ENCODE measurements at places on chromosomes 3 and 15. TPM values are rescaled to one million over a fixed set of nuclear protein-coding genes. Genes with fewer than 3 reads are reported as not detected.

GRCh38 chr3:152299249-152299976, 30.7 kb downstream of the MBNL1 start:
- peaks cover 7% of the 10 kb centered on the region for H3K4me1 ChIP-seq
- H3K27ac ChIP-seq: peak overlapping the region; percentile 47
- H3K36me3 ChIP-seq: no peaks in the 10 kb centered on the region
- DNase-seq: no peak
- H3K27me3 ChIP-seq: no peaks in the 10 kb centered on the region

GRCh38 chr15:94834494-94834893, 603.1 kb downstream of the MCTP2 start:
- H3K27ac ChIP-seq: no peak overlapping the region
- no peak for DNase-seq
- H3K36me3 ChIP-seq: no peaks in the 10 kb centered on the region

DNA sequence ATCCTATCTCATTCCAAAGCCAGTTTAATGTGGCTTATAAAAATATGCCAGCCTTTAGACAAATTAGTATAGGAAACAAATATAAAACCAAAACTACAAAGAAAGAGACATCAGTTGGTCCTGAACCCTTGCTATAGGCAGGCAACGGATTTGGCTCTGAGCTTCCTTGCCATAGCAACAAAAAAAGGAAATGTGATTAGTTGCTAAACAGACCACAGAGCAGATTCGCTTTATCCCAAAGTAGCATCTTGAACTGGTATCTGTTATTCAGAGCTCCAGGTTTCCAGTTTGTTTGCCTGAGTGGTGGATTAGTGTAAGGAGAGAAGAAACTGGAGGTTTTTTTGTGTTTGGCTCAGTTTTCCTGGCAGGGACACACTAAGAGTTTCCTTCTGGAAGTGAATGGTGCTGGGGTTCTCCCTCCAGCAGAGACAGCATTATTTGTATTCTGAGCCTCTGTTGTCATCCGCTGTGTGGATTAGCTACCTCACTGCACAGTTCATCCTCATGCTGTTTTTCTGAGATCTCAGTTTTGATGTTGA, 44.1 kb downstream of the CHST2 start:
- no peak for DNase-seq
- H3K36me3 ChIP-seq: no peaks in the 10 kb centered on the region

DNA sequence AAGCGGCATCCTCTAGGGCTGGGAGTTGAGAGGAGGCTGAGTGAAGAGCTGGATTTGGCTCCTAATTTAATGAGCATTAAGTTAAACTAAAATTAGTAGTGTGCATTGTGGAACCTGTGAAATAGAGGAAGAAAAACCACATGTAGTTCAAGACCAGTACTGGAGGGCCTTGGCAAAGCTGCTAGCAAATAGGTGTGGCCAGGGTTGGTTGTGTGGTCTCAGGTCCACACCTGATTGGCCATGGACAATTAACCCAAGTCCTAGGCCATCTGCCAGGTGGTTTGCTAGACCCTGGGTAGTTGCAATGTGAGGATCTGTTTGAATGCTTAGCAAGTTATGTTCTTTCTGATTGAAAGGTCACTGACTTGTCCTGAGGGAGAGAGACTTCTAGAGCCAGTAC, 275.5 kb downstream of the PDCD6IP start:
- DNase-seq: no peak
- no peak overlapping the region for H3K27ac ChIP-seq
- no peak overlapping the region for H3K4me3 ChIP-seq
- no peaks in the 10 kb centered on the region for H3K4me1 ChIP-seq

- H3K27me3 ChIP-seq: no peaks in the 10 kb centered on the region
- DNase-seq: no peak
- no peaks in the 10 kb centered on the region for H3K4me1 ChIP-seq
- no peak overlapping the region for H3K4me3 ChIP-seq
- H3K36me3 ChIP-seq: no peaks in the 10 kb centered on the region
Observed at GRCh38 chr3:195139091-195139875, 131.7 kb downstream of the XXYLT1 start.

DNA sequence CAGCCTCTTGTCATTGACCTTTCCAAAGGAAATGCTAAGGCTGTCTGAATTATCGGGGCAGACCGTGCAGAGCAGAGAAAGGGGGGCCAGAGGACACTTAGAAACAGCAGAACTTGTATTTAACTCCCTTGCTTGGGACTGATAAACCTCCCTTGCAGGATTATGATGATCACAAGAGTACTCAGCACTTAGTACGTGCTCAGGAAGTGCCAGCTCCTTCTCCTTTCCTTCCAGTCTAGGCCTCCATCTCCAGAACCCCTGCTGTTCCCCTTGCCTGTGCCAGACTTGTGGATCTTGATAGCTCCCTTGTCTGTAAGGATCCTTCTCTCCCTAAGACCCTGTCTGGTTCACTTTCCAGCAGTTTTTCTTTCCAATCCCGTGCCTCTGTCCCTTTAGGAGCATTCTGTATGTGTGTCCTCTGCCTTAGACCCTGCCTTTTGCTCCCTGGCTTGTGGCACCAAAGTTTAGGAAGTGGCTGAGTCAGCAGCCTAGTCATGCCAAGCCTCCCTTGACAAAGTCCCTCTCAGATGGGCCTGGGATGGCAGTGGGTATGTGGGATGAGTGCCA, 747 bp downstream of the SORD start:
- no peak for DNase-seq
- no peaks in the 10 kb centered on the region for H3K36me3 ChIP-seq
- H3K4me1 ChIP-seq: peaks cover 12% of the 10 kb centered on the region
- peak overlapping the region; percentile 80 for H3K27ac ChIP-seq
- H3K27me3 ChIP-seq: no peaks in the 10 kb centered on the region

DNA sequence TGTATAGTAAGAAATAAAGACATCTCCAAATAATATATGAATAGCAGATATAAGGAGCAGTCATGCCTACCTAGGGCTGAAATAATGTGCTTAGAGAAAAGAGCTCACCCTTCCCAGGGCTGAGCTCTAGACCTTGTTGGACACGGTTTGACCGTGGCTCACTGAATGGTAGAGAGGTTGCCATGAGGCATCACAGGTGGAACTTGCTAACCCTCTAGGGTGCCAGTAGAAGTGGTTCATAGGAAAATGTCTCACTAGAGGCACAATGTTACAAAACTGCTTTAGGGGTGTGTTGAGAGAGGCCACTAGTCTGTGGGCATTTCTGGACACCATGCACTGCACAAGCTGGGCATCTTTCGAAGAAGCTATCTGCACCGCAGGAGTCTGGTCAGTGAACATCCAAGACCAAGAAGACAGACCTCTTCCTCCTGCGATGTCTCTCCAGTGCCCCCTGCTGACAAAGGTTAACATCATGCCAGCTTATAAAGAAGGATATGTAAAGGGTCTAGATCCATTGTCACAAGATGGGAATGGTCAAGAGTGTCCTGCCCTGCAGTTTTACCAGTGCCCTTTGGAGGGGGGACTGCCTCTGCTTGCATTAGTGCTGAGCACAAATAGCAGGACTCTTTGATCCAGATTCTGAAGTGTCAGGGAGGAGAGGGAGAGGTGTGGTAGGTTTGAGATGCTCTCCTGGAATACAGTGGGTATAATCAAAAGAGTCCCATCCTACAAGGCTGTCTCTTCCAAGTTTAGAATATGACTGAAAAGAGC, 266.8 kb downstream of the ZNF385D start:
- no peaks in the 10 kb centered on the region for H3K36me3 ChIP-seq
- DNase-seq: peak; percentile 80
- H3K4me3 ChIP-seq: no peak overlapping the region
- no peaks in the 10 kb centered on the region for H3K4me1 ChIP-seq
- H3K27me3 ChIP-seq: no peaks in the 10 kb centered on the region

DNA sequence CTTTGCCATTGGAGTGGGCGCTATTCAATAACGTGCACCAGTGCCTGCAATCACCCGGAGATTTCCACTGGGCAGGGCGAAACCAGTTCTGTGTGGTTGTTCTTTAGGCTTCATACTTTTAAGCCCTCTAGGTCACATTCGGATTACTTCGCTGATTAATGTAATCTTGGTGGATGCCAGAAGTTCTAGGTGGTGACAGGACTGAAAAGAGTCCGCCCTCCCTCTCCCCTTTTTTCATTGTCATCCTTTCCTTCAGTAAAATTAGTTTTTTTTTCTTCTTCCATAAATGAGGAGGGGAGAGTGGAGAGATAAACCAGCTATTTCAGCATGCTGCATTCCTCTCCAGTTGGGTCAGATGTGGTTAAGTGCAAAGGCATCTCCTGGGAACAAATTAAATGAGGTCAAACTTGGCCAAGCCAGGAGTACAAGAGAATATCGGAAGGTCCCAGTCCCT, 2.3 kb upstream of the SLC2A2 start:
- H3K27me3 ChIP-seq: no peaks in the 10 kb centered on the region
- peak overlapping the region; percentile 49 for H3K27ac ChIP-seq
- peak; percentile 13 for DNase-seq
- H3K36me3 ChIP-seq: no peaks in the 10 kb centered on the region
- peak overlapping the region; percentile 66 for H3K4me3 ChIP-seq

- no peak overlapping the region for H3K27ac ChIP-seq
- H3K4me1 ChIP-seq: no peaks in the 10 kb centered on the region
- H3K4me3 ChIP-seq: no peak overlapping the region
- no peaks in the 10 kb centered on the region for H3K27me3 ChIP-seq
- no peaks in the 10 kb centered on the region for H3K36me3 ChIP-seq
- no peak for DNase-seq
Observed at GRCh38 chr3:36210840-36211651, 169.3 kb upstream of the STAC start.

- H3K4me3 ChIP-seq: no peak overlapping the region
- H3K27me3 ChIP-seq: no peaks in the 10 kb centered on the region
- no peak for DNase-seq
- H3K4me1 ChIP-seq: peaks cover 45% of the 10 kb centered on the region
- H3K27ac ChIP-seq: peak overlapping the region; percentile 11
- peaks cover 4% of the 10 kb centered on the region for H3K36me3 ChIP-seq
Observed at GRCh38 chr3:123663977-123664376, 79.1 kb upstream of the HACD2 start.

DNA sequence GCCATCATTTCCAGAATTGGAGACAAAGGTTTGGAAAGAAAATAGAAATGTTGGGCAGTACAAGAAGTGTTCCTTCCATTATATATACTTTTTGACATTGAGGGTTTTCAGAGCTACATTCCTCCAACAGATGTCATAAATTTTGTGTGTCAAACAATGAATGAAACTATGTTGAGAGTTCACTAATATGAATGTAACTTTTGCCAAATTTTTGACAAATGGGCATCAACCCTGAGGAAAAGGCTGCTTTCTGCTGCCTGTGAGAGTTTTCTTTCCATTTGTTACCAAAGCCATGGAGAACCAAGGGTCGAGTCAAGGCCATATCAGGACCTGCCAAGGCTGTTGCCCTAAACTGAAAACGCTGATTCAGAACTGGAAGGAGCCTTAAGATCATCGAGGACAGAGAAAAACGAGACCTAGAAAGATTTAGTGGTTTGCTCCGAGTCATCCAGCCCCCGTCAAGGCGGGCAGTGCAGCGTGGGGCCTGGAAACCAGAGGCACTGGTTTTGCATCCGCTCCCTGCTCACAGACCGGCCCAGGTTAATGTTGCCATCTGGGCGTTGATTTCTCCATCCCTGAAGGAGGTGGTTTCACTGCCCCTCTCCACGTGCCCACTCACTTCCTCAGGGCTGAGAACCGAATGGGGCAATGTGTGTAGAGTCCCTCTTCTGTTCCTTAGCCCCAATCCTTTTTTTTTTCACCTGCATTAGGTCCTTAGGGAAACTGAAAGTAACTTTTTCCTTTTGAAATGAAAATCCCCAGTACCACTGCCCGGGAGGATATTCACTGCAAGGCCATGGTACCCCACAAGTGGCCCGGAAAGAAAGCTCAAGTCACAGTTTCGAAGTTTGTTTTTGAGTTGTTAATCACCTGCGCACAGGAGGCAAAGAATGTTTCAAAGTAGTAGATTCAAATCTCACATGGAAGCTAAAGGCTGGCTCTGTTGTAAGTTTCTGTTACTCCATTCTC, 32.8 kb downstream of the TPM1 start:
- no peak for DNase-seq
- peaks cover 3% of the 10 kb centered on the region for H3K4me1 ChIP-seq
- no peaks in the 10 kb centered on the region for H3K36me3 ChIP-seq
- H3K27ac ChIP-seq: no peak overlapping the region
- no peaks in the 10 kb centered on the region for H3K27me3 ChIP-seq

DNA sequence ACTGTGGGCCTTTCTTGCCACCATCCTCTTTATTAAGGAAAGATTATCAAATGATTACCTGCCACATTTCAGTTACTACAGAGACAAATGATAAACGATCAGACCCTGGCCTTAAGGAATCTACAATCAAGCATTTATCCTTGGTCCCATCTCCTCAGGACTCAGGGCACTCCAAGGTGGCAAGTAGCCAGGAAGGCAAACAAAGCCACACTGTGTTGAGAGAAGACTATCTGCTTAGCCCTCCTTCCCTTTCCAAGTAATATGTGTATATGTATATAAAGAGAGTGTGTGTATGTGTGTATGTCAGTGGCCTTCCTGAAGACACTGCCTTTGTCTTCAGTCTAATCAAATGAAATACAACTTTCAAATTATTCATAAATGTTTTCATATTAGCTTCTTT, 490.1 kb upstream of the ATP11B start:
- H3K4me1 ChIP-seq: no peaks in the 10 kb centered on the region
- H3K4me3 ChIP-seq: no peak overlapping the region
- no peaks in the 10 kb centered on the region for H3K27me3 ChIP-seq
- no peak overlapping the region for H3K27ac ChIP-seq
- DNase-seq: no peak

DNA sequence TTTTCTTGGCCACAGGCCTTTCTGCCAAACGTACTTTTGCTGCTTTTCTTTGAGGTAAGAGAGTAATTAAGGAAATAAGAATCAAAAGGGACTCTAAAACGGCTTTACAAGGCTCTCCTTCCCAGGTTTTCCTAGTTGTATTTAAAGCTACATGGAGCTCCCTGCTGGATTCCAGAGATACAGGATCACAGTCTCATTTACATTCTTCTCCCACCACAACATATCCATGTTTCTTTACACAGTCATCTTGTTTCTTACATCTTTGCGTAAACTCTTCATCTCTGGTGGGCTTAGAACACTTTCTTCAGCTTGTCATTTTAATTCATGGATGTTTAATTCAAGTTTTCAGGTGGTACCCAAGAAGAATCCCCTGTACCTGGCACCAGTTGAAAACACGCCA, 117.6 kb upstream of the BFSP2 start:
- no peak for DNase-seq
- H3K4me3 ChIP-seq: no peak overlapping the region
- H3K27me3 ChIP-seq: no peaks in the 10 kb centered on the region
- no peaks in the 10 kb centered on the region for H3K4me1 ChIP-seq
- no peak overlapping the region for H3K27ac ChIP-seq
- no peaks in the 10 kb centered on the region for H3K36me3 ChIP-seq

DNA sequence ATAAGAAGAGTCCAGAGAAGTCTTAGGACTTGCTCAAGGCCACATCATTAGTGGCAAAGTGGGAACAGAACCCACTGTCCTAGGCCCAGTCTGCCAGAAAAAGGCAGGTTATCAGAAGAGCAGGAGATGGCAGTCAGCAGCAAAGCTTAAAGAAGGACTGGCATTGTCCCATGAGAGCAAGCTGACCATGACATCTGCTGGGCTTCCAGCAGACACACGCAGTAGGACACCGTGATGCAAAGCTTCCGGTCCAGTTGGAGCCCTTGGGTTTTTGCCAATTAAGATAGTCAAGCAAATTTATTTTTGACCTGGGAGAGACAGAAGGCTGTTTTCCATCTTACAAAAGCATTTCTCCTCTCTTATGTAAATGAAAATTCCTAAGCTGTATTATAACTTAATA, 42.1 kb downstream of the ZBTB38 start:
- DNase-seq: no peak
- no peak overlapping the region for H3K4me3 ChIP-seq
- H3K27ac ChIP-seq: peak overlapping the region; percentile 93
- H3K4me1 ChIP-seq: peaks cover 37% of the 10 kb centered on the region

Gene IMPG2
- 0.85 TPM for total RNA-seq

Gene GOLGA6L10
- 2.5 TPM for total RNA-seq

Gene CLSTN2
- total RNA-seq: 12.0 TPM

Gene USP13
- 9.0 TPM for total RNA-seq

Gene OXSM
- total RNA-seq: 13.4 TPM

Gene PLAAT1
- total RNA-seq: 0.72 TPM

Gene CAPN3
- 12.9 TPM for total RNA-seq

Gene GPR171
- total RNA-seq: 4.9 TPM

Gene CLDN11
- 2.4 TPM for total RNA-seq

Gene CLDN16
- total RNA-seq: 27.3 TPM
